ENCODE measurements at places on chromosomes 3 and 15.
A peak's percentile ranks its signal among the peaks of the same experiment; 100 is the strongest.

- no peak for DNase-seq
Measured at GRCh38 chr3:169954142-169954756, 12.4 kb upstream of the SEC62 start.

- DNase-seq: no peak
Measured at GRCh38 chr3:14143271-14144225, 18.7 kb downstream of the TMEM43 start.

DNA sequence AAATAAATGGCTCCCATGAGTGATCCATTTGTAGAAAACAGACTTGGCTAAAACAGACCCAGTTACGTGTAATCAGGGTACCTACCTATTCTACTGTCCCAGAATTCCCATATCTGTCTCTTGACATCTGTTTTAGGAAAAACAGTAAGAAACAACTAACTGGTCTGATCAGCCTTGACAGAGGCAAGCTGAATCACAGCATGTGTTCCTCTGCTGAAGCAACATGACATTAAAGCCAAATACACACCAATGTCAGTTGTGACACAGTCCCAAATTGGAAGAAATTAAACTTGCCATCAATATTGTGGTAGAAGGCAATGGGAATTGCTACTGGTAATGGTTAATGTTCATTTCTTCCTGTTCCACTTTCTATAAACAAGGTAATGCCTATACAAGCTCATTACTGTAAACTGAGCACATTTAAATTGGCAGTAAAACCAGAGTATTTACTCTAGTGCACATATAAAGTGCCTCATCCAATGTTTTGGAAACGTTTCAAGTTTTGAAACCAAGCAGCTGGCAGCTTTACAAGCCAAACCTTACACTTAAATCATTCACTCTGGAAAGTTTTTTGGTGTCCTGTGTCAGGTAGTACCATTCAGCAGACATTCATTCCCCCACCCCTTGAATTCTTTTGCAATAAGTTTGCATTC lies 27.0 kb downstream of the ALDH1A2 start:
- DNase-seq: no peak

- no peak for DNase-seq
Measured at GRCh38 chr3:130457671-130458070, 59.3 kb upstream of the COL6A6 start.

- DNase-seq: no peak
Measured at GRCh38 chr15:72797338-72797689, 13.8 kb upstream of the ADPGK start.

GRCh38 chr15:24956111-24956838 lies 1.5 kb downstream of the SNRPN start:
- DNase-seq: peak; percentile 49

- DNase-seq: no peak
Measured at GRCh38 chr15:72057548-72058091, 60.3 kb downstream of the MYO9A start.

DNA sequence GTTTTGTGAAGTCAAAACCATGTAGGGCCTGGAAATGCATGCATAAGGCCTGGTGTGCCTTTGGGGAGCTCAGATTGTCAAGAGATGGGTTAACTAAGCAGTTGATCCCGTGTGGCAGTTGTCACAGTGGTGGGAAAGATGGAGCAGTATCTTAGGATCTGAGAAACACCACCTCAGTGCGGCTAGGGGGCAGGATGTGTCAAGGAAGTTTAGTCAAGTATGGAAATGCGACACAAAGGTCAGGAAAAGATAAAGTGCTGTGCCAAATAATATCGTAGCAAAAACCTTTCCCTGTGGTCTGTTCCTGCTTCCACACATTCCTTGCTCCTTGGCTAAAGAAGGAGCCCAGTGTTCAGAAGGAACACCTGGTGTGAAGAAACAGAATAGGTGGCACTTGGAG lies 396.4 kb downstream of the EDEM1 start:
- no peak for DNase-seq

DNA sequence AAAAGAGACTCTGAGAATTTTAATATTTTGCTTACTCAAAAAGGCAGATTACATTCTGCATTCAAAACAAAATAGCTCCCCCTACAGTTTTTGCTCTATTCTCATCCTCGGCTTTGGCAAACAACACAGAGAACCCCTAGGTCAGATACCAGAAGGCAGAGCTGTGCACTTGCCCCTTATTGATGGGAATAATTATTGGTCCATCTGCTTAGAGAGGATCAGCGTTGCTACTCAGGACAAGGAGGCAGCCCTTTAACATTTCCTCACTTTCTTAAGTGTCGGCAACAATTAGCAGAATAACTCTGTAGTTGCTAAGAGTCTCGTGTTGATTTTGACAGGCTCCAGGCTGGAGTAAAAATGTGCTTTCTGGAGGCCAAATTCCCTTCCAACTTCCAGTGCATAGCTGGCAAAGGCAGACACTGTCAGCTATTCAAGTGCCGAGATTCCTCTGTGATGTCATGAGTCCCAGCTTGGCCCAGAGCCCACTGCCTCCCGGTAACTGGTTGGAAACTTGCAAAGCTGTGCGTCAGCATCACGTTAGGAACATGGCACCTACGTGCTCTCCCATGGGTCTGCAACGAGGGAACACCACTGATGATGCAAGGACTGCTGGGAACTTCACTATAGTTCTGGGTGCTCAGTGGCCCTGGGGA lies 482.7 kb upstream of the ADAMTS9 start:
- no peak for DNase-seq

DNA sequence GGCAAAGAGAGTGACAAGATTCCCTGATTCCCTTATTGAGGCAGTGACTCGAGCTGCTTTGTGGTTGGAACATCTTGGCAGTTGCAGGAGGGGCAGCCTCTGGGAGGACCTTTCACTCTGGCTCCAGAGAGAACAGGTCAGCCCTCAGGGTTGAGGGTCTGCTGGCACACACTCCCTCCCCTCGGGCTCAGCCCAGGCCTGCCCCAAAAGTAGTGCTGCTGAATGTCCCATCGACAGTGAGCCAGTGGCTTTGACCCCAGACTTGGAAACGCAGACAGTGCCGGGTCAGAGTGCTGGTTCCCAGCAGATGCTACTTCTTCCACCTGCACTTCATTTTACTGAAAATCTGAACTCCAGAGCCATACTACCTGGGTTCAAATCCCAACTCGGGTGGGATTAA lies 25.6 kb upstream of the ATP2B2 start:
- no peak for DNase-seq

DNA sequence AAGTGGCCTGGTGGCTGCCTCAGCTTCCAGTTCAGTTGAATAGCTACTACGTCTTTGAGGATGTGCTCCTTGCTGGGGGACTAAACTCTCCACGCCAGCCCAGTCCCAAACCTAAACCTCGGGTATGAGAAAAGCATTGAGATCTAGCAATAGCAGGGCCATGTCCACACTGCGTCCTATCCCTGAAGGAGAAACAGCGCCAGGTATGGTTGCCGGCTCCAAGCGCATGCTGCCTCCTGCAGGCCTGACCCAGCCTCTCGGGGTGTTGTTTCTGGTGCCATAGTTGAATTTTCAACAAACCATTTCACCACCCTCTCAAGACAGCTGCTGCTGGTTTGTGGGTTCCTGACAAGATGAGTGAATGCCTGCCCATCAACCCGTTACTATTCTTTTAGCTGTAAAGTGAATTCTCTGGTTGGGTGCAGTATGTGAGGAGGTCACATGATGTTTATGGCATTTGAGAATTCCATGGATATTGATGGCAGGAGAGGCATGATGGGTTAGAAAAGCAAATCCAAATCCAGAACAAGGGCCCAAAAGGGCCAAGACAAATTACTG lies 13.0 kb upstream of the SLC28A1 start:
- no peak for DNase-seq

DNA sequence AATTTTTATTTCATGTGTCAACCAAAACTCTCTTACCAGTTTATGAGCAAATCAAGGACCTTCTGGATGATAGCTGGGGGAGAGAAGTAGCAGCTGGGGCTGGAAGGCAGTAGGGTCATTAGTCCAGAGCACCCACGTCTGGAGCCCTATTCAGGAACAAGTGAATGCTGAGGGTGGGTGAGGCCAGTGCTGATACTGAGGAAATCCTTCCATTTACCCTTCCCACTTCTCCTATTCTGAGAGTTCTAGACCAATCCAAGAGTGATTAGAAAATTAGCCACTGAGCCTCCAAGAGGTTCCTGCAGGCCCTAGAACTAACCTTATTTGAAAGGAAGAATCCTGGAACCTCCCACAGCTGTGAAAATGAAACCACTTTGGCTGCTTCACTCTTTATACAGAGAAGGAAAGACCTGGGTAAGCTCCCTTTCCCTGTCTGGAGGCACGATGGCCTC lies 46.2 kb upstream of the VILL start:
- DNase-seq: no peak

GRCh38 chr15:55587321-55588069 lies 650 bp downstream of the PYGO1 start:
- no peak for DNase-seq

DNA sequence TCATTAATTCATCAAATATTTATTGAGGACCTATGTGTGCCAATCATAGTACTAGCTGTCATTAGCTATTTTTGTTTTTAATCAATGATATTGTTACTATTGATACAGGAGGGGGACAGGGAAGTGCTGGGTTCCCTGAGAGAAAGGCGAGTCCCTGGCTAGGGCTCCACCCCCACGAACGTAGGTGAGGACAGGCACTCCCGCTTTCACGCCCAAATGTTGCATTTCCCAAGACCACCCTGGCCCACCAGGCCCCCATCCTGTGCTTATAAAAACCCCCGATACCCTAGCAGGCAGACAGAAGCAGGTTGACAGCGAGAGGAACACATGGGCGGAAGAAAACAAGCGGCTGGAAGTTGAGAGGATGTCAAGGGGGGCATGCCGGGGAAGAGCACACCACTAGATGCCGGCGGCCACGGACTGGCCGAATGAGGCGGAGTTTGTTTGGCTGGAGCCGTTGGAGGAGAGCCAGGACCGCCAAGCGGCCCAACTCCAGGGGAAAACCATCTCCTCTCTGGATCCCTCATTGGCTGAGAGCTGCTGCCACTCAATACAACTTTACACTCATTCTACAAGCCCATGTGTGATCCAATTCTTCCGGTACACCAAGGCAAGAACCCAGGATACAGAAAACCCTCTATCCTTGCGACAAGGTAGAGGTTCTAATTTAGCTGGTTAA lies 798.7 kb upstream of the SEMA6D start:
- no peak for DNase-seq

- DNase-seq: no peak
Measured at GRCh38 chr3:167521006-167521355, 47.1 kb upstream of the SERPINI2 start.

DNA sequence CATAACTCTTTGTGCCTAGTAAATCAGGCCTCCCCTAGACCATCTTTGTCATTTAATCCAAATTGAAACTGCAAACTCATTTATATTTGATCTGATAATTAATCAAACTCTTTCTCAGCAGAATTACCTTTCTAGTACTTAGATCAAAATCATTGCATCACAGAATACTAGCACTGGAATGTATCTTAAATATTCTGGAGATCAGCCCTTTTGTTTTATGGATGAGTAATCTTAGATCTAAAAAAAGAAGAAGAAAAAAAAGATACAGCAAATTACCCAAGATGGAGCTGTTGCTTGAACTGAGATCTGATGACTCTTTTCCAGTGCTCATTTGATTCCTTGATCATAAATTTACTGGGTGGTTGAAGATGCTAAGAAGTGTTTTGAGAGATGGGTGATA lies 47.9 kb downstream of the NAALADL2 start:
- no peak for DNase-seq

DNA sequence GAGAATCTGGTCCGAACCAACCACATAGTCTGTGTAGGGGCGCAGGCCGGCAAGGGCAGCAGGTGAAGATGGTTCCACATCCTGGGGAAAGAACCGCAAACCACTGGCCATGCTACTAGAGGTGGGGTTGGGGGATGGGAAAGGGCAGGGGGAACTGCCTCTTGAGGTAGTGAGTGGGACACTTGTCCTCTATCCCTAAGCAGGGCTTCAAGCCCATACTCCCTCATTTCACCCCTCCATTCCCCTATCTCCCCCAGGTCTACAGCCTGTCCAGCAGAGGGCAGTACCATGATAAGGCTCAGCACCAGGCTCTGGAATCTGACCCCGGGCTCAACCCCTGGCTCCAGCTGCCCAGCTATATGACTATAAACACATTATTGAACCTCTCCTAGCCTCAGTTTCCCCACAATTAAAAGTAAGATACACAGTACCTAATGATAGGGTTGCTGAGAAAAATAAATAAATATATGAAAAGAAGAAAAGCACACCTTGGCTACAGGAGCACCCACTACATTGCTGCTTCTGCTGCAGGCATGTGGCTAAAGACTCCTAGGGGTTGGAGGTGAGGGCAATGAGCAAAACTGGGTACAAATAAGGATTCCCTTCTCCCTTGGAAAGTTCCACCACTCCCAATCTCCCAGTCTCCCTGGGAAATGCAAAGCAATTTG lies 6.3 kb downstream of the GORASP1 start:
- peak; percentile 32 for DNase-seq

DNA sequence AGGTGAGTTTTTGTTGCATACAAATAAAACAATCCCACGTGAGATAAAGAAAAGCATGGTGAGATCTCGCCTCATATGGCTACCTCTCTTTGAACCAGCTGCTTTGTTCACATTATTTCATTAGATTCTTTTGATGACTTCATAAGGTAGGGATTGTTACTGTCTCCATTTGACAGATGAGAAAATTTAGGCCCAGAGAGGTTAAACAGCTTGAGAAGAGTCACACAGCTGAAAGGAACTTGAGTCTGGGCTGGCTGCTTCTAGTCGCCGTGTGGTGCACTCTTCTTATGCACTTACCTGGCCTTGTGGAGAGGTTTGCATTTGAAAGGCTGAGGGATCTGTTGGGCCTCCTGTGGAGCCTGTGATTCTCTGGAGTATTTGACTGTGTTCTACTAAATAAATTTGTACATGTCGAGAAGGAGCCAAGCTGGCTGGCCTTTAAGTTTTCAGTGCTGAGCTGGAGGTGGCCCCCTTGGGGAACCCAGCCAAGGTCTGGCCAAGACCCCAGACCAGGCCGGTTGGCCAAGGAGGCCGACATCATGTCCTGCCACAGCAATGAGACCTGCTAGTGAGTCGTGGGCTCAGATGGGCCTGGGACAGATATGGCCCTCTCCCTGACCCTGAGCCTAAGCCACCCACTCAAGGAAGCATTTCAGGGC lies 125.1 kb downstream of the SMAD6 start:
- no peak for DNase-seq

DNA sequence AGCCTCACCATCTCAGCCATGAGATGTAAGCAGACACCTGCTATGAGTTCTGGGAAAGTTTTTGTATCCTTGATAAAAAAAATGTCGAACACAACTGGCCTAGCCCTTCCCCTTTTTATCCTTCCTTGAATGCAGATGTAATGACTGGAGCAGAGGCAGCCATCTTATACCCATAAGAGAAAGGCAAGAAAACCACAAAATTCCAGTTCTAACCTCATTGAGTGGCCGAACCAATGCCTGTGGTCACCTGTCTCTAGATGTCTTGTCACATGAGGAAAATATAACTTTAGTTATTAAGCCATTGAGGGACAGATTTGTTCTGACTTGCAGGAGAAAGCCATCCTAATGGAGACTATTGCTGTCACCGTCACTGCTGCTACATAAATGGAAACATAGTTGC lies 80.4 kb upstream of the SLC6A6 start:
- DNase-seq: no peak

GRCh38 chr3:193831495-193832455 lies 238.8 kb downstream of the OPA1 start:
- DNase-seq: no peak

- DNase-seq: no peak
Measured at GRCh38 chr3:113828600-113828999, 10.0 kb upstream of the GRAMD1C start.

Data from activated CD4-positive, CD25-positive, alpha-beta regulatory T cell treated with anti-CD3 and anti-CD28 coated beads, Interleukin-2, amount 50 U/mL, for 16 hours (primary cell).